ENCODE measurements at places on chromosomes 1 and 21. TPM values are rescaled to one million over a fixed set of nuclear protein-coding genes. Genes with fewer than 3 reads are reported as not detected.

DNA sequence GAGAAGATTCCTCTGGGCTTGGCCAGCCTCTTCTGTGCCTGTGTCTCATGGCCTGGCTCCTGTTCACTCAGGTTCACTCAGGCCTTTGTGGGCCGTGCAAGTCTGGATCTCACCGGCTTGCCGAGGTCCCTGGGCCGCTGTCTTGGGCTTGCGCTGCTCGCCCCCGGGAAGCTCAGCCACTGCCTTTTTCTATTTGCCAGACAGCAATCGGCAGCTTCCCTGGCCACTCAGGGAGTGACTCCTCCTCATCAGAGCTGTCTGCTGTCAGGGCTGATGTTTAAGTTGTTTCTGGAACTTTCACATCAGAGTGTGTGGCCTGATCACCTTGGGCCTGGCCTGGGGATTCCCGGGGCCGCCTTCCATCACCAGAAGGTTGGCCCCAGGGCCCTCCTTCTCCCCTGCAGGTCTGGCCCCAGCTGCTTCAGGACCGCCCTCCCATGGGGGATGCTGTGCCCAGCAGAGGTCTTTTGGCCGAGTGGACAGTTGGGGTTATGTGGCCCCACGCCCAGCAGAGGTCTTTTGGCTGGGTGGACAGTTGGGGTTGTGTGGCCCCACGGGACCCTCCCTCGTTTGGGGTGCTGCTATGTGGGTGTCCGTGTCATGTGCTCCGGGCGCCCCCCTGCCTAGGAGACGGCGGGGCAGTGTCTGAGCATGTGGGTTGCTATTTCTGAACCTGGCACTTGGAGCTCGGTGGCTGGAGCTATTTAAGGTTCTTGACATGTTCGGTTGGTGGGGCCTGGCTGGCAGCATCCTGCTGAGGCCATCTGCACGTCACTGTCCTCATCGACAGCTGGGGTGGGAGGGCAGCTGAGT is 12.5 kb downstream of the SLX9 start:
- no peak for DNase-seq

- DNase-seq = no peak
These were observed 230.0 kb upstream of the B3GALT2 start for GRCh38 chr1:193416226-193417024.

GRCh38 chr1:85865213-85865612 is 157.0 kb upstream of the ZNHIT6 start:
- DNase-seq = no peak

- no peak for DNase-seq
These were observed 579 bp upstream of the SLC19A1 start for GRCh38 chr21:45542667-45543370.

DNA sequence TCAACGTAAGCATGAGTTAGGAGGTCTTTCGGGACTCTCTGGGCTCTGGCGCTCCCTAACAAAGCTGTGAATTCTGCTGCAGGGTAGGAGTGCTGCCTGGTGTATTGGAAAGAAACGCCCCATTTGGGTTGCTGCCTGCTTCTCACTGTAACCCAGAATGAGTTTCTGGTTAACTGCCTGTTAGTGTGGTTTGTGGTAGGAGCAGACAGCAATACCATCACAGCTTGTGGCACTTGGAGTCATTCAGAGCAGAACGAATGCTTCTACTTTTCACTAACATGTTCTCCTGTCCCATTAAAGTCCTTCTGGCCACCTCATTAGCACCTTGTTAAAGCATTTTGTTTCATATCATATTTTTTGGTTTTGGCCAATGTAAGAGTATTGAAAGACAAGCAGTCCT is 18.1 kb downstream of the MAP3K7CL start:
- DNase-seq = no peak

- no peak for DNase-seq
These were observed 38.1 kb downstream of the TRPM2 start for GRCh38 chr21:44391345-44392091.

DNA sequence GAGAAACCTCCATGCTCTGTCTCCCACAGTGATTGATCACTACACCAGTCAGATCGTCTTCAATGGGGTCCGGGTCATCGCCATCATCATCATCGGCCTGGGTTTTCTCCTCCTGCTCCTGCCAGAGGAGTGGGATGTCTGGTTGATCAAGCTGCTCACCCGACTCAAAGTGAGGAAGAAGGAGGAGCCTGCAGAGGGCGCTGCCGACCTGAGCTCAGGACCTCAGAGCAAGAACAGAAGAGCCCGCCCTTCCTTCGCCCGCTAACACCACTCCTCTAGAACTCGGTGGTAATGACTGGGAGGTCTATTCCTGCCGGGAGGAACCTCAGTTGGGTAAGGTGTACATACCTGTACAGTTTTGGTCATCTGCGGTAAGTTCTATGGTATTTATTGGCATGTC is 50.3 kb upstream of the COA6 start:
- DNase-seq = no peak

Gene LDLRAD1
- not detected for polyA plus RNA-seq

- peak; percentile 37 for DNase-seq
These were observed 46.6 kb downstream of the VPS26C start for GRCh38 chr21:37220433-37220980.

GRCh38 chr1:25526753-25527152 is 16.7 kb upstream of the LDLRAP1 start:
- DNase-seq = no peak

- no peak for DNase-seq
These were observed 7.0 kb downstream of the OMA1 start for GRCh38 chr1:58539553-58539952.

DNA sequence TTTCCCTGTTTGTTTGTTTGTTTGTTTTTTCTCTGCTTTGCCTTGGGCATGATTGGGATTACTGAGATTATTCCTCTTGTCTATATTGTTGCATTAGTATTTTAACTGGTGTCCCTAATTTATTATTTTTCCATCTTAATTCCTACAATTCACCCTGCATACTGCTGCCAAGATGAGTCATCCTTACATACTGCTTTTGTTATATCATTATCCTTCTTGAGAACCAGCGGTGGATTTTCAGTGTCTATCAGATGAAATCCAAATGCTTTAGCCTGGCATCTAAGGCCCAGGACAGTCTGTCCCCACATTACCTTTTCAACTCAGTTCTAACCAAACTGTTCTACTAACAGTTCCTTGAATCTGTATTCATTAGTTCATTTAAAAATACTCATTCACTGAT is 101.7 kb downstream of the OLFML2B start:
- DNase-seq = no peak

- DNase-seq = no peak
These were observed 82.3 kb downstream of the DENND1B start for GRCh38 chr1:197692965-197693364.

- DNase-seq = no peak
These were observed 22.6 kb upstream of the RAP1GAP start for GRCh38 chr1:21691739-21692138.

GRCh38 chr1:160830321-160831153 is 32.1 kb downstream of the CD244 start:
- DNase-seq = peak; percentile 46
